ENCODE measurements at places on chromosomes 13 and 19.

DNA sequence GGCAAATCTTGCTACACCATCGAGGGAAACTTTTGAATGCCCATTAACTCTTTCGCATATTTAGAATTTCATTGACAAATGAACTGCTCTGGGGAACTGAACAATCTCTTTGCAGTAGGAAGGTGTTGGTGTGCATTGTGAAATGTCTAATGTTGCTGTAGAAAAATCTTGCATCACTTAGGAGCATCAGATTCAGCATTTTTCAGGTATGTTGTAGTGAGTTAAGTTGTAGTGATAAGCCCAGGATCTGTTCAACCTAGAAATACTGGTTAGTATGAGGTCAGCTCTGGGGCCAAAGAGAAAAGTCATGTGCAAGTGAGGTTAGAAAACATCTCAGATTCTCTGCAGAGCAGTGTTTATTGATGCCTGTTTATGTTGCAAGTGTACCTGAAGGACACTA is 4.1 kb downstream of the FRY start:
- DNase-seq, result no peak

GRCh38 chr13:92972751-92973150 is 253.9 kb upstream of the GPC6 start:
- no peak for DNase-seq

DNA sequence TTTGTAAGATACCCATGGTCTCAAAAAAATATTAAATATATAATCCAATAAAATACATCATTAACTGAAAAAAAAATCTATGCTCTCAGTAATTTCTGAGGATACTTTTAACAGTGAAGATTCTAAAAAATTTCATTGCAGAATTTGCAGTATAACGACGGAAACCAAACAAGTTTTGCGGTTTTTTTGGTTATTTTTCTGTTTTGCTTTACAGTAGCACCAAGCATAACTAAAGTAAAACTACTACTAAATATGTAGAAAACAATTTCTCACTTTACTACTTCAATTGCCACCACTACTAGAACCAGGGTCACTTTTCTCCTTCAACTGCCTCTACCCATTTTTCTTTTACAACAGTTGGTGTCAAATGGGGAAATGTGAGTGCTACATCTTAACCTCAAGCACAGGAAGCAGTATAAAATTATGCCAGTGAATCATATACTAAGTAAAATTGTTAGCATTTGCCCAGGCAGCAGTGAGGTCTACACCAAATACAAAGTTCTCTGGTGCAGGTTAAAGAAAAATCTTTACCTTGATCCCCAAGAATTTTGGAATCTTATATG is 24.1 kb downstream of the MICU2 start:
- no peak for DNase-seq

GRCh38 chr19:14147797-14148605 is 11.6 kb upstream of the ASF1B start:
- DNase-seq, result peak; percentile 32

GRCh38 chr13:107612376-107612775 is 603.0 kb downstream of the LIG4 start:
- DNase-seq, result no peak

DNA sequence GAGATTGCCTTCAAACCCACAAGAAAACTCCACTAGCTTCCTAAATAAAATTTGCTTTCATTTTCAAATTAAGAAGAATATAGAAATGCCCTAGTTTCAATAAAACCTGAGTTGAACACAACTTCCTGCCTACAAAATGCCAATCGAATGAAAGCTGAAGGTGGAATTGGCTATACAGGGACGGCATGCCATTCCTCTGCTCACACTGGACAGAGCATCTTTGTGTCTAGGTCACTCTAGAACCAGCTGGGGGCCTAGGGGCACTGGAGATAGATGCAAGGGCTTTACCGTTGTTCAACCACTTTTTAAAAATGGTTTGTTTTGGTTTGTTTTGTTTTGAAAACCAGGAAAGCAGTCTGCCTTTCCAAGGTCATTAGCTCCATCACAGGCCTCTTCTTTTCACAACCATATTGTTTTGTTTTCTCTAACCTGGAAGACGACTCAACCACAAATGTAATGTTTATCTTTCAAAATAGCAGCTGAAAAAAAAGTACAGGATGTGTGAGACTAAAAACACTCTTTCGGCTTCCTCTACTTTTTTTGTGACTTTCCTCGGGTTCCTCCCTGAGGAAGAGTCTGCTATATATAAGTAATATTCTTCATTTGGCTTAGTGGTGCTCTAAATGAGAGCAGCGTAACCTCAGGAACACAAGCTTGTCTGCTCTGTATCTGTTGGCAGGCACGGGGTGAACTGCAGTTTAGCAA is 11.9 kb upstream of the ITM2B start:
- DNase-seq, result no peak

GRCh38 chr13:108096301-108096915 is 118.9 kb downstream of the LIG4 start:
- DNase-seq, result peak; percentile 8

GRCh38 chr13:45626731-45627374 is 11.3 kb upstream of the ERICH6B start:
- no peak for DNase-seq

GRCh38 chr13:94825507-94825906 is 113.2 kb upstream of the SOX21 start:
- no peak for DNase-seq

DNA sequence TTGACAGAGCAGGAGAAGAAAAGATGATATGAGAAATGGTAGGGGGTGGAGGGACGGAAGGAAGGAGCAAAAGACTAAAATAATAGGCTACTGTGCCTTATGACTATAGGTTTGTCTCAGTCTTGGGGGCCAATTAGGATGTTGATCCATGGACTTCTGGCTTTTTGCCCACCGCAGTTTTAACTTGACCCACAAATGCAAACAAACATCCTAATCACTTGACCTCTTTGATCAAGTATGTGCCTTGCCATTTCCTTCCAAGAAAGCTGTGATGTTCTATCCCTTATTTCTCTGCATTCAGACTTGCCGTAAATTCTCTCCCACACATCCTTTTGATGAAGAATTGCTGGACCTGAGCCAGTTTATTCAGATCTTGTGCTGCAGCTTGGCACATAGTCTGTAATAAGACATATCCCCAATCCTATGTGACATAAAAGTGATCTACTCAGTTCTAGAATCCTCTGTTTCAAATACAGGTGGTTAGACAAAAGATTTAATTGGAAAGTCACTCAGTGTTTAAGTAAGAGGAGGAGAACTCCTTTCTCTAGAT is 62.8 kb downstream of the TPT1 start:
- DNase-seq, result no peak

GRCh38 chr13:34849406-34849805 is 92.7 kb upstream of the NBEA start:
- DNase-seq, result no peak

DNA sequence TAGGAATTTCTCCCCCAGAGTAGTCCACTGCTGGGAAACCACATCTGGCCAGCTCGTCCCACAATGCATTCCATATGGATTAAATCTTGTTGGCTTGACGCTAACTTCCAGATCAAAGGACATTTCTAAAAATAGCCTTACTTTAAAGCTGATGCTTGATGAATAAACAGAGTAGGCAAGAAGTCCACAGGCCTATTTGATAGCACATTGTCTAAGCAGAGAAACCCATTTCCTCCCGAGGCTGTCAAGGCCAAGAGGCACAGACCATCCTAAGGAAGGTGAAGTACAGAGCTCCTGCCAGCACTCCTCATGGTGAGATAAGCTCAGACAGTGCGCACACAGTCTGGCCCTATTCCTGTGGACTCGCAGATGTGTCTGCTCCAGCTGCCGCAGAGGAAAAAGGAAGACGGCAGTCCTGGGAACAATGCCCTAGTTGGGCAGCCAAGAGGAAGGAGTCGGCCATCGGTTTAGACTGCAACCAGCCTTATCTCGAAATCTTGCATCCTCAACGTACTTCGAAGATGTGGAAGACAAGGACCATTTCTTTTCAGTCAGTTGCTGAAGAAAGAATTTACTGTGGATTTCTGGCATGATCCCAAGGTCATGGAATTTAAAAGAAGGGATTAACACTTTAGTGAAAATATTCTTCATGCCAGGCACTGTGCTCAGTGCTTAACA is 156.8 kb downstream of the RGCC start:
- DNase-seq, result peak; percentile 39

DNA sequence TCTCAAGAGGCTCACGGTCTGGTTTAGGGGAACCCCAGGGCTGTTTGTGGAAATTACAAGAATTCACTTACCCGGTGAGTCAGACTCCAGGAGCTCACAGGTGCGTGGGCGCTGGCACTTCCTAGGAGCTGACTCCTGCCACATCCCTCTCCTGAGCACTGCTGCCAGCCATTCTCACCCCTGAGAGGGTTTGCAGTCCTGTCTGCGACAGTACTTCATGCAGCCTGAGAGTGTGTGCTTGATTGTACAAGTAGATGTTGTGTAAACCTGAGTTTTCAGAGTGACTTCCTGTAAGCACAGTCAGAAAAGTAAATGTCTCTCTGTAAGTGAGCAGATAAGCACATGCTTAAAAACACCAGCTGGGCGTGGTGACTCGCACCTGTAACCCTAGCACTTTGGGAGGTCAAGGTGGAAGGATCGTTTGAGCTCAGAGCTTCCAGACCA is 8.1 kb downstream of the MRPL4 start:
- no peak for DNase-seq

- no peak for DNase-seq
These were observed 23.4 kb downstream of the MBD3L2B start for GRCh38 chr19:6997679-6998445.

- no peak for DNase-seq
These were observed 518.4 kb upstream of the SLITRK1 start for GRCh38 chr13:84400706-84401105.

- DNase-seq, result peak; percentile 30
These were observed 128.4 kb downstream of the DPF1 start for GRCh38 chr19:38095411-38096308.

DNA sequence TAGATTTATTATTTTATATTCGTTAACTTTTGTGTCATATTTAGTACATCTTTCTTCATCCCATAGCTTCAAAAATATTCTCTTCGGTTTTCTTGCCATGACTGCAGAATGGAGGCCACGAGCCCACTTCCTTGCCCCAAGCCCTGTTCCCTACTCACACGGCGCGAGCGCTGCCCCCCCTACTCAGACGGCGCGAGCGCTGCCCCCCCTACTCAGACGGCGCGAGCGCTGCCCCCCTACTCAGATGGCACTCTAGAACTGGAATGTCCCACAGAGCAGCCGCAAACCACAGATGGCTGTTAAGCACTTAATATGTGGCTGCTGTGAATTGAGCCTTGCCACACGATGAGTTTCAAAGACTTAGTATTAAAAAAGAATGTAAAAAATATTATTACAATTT is 102.2 kb upstream of the PEG3 start:
- no peak for DNase-seq

DNA sequence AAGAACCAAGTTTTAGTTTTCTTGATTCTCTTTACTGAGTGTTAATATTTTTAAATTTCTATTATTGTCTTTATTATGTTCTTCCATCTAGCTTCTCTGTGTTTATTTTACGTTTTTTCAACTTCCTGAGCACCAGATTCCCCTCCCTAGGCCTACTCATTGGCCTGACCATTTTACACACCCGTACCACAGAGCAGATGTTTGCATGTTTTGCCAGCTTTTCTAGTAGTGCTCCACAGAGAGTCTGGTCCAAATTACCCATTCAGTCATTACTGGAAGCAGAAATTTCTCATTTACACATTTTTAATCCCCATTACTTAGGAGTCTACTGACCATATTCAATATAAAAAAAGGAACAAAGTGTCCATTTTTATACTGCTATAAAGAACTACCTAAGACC is 66.9 kb downstream of the ING1 start:
- no peak for DNase-seq

- no peak for DNase-seq
These were observed 78.4 kb upstream of the DIAPH3 start for GRCh38 chr13:60242043-60242595.

DNA sequence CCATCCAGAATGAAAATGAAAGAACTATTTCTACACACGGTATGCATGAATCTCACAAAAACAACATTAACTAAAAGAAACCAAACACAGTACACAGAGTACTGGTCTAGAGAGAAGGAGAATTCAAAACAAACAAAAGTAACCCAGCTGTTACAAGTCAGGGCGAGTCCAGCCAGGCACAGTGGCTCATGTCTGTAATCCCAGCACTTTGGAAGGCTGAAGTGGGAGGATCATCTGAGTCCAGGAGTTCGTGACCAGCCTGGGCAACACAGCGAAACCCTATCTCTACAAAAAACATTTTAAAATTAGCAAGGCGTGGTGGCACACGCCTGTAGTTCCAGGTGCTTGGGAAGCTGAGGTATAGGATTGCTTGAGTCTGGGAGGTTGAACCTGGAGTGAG is 1.7 kb upstream of the PSMC4 start:
- DNase-seq, result no peak

- no peak for DNase-seq
These were observed 141.3 kb upstream of the FBXL3 start for GRCh38 chr13:77168237-77168636.

DNA sequence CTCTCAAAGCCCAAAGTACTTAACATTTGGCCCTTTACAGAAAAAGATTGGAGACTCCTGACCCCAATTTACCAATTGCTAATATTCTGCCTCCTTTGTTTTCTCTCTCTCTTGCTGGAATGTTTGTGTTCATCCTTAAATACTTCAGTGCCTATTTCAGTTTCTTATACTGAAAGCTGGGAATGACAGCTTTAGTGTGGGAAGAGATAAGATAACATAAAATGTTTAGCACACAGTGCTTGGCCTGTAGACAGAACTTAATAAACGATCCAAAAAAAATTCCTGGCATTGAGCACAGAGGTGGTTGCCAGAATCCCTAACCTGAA is 3.0 kb upstream of the PLEKHF1 start:
- no peak for DNase-seq

- DNase-seq, result no peak
These were observed 3.2 kb upstream of the IL17D start for GRCh38 chr13:20700288-20700687.

DNA sequence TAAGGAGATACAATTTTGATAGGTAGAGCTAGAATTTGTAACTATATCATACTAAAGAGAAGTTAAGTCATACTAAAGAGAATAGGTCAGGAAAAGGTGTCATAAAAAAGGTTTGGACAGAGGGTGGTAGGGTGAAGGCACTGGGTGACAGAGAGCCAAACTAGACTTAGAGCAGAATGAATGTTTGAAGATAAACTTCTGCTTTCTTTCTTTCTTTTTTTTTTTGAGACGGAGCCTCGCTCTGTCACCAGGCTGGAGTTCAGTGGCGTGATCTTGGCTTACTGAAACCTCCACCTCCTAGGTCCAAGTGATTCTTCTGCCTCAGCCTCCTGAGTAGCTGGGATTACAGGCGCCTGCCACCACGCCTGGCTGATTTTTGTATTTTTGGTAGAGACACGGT is 44.1 kb downstream of the TM9SF2 start:
- no peak for DNase-seq

DNA sequence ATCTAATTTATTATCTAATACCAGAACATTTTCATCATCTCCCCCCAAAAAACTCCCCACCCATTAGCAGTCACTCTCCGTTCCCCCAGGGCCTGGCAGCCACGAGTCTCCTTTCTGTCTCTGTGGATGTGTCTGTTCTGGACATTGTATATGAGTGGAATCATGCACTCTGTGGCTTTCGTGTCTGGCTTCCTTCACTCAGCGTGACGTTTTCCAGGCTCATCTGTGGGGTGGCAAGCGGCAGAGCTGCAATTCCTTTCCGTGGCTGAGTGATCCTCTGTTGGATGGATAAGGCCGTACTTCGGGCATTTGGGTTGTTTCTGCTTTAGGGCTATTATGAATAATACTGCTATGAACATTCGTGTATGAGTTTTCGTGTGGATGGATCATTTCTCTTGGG is 3.1 kb downstream of the AP2S1 start:
- DNase-seq, result no peak

All from LoVo (cell line).